Activated naive CD8-positive, alpha-beta T cell treated with anti-CD3 and anti-CD28 coated beads, Interleukin-2, amount 50 U/mL, for 24 hours (primary cell): ENCODE measurements at places on chromosomes 2 and 18.

DNA sequence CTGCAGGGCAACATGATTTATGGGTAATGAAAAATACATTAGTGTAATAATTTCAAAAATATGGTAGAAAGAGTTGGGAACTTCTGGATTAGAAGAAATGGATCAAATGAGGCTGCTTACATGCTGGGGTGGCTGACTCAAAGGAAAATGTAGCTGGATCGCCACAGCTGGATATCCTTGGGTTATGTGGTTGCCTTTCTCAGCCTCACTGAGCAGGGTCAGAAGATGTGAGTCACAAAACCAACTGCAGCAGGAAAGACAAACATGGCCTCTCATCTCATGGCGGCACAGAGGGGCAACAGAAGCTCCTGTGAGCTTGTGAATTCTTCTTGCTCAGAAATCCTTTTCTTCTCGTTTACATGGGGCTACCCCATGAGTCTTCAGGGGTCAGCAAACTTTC, 317.1 kb upstream of the SPRED2 start:
- no peaks in the 10 kb centered on the region for H3K4me1 ChIP-seq
- H3K4me3 ChIP-seq, result no peak overlapping the region
- H3K36me3 ChIP-seq, result no peaks in the 10 kb centered on the region
- H3K27me3 ChIP-seq, result no peaks in the 10 kb centered on the region
- no peak for DNase-seq

GRCh38 chr2:165594935-165595255, 125.4 kb downstream of the CSRNP3 start:
- peaks cover 2% of the 10 kb centered on the region for H3K4me1 ChIP-seq
- H3K27ac ChIP-seq, result no peak overlapping the region
- H3K27me3 ChIP-seq, result peaks cover 3% of the 10 kb centered on the region

GRCh38 chr2:190856985-190857384, 23.6 kb upstream of the GLS start:
- no peak overlapping the region for H3K4me3 ChIP-seq
- peaks cover under 1% of the 10 kb centered on the region for H3K4me1 ChIP-seq
- DNase-seq, result no peak
- peaks cover 5% of the 10 kb centered on the region for H3K36me3 ChIP-seq
- no peak overlapping the region for H3K27ac ChIP-seq

DNA sequence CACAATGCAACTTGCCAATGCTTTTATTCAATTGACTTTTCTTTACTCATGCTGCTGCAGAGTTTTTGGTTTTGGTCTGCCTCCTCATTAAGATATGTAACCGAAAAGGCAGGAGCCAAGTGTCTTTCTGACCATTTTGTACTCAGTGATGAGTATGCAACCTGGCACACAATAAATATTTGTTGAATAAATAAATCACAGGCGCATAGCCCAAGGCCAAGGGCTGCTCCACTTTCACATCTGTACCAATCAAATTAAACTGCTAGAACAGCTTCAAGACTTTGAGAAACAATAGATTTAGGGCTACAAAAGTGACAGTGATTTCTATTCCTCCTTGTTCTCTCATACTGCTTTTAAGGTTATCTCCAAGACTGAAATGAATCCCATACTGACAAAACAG, 828.2 kb downstream of the RNF144A start:
- peak overlapping the region; percentile 36 for H3K4me3 ChIP-seq
- no peaks in the 10 kb centered on the region for H3K27me3 ChIP-seq
- H3K36me3 ChIP-seq, result peaks cover 9% of the 10 kb centered on the region
- H3K4me1 ChIP-seq, result peaks cover 61% of the 10 kb centered on the region

DNA sequence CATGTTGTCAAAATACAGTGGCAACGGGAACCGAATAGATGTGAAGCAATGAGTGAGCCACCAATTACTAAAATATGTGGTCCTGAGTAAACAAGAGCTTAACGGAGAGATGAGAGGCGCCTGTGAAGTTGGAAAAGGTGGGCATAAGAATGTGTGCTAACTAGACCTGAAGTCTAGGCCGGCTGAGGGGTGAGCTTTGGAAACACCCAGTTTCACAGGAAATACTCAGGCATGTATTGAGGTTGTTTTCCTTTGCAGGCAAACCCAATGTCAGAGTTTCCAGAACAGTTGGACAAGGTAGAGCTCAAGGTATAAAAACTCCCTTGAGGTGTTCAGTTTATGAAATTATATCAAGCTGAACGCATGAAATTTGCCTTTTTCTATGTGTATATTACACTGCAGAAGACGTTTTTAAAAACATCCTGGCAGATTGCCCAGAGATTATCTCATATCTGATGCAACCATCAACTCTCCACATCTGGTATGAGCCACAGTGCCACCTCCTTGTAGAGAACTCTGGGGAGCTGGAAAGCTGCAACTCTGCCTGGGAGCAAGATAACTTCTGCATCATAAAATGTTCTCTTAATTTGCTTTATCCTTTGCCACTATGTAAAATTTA, 3.9 kb upstream of the WDSUB1 start:
- H3K4me1 ChIP-seq, result peaks cover 20% of the 10 kb centered on the region
- H3K4me3 ChIP-seq, result no peak overlapping the region
- H3K27me3 ChIP-seq, result no peaks in the 10 kb centered on the region
- H3K36me3 ChIP-seq, result no peaks in the 10 kb centered on the region

- H3K4me3 ChIP-seq, result no peak overlapping the region
- no peak overlapping the region for H3K27ac ChIP-seq
- no peaks in the 10 kb centered on the region for H3K36me3 ChIP-seq
- DNase-seq, result no peak
Measured at GRCh38 chr18:9994026-9994570, 80.3 kb downstream of the VAPA start.

GRCh38 chr18:42891705-42892104, 223.8 kb downstream of the RIT2 start:
- no peaks in the 10 kb centered on the region for H3K4me1 ChIP-seq
- H3K4me3 ChIP-seq, result no peak overlapping the region
- no peak overlapping the region for H3K27ac ChIP-seq
- H3K27me3 ChIP-seq, result no peaks in the 10 kb centered on the region

GRCh38 chr18:48566589-48566988, 27.8 kb downstream of the CTIF start:
- H3K36me3 ChIP-seq, result no peaks in the 10 kb centered on the region
- no peak for DNase-seq
- H3K4me1 ChIP-seq, result peaks cover 2% of the 10 kb centered on the region
- H3K27me3 ChIP-seq, result peaks cover 3% of the 10 kb centered on the region
- H3K27ac ChIP-seq, result no peak overlapping the region
